A673 (cell line): ENCODE measurements at places on chromosomes 2 and 18. TPM values are rescaled to one million over a fixed set of nuclear protein-coding genes. Genes with fewer than 3 reads are reported as not detected.

Gene UGT1A8
- total RNA-seq: not detected in 2 replicates

Gene MEP1B
- total RNA-seq: 0.26 TPM in 1 of 2 replicates, not detected in the other

Gene CXCR1
- not detected in 2 replicates for total RNA-seq

Gene TTL
- total RNA-seq: 119 and 146 TPM in 2 replicates

Gene HOXD8
- 56.8 and 61.9 TPM in 2 replicates for total RNA-seq
